Activated T-cell treated with anti-CD3 and anti-CD28 coated beads, Interleukin-2, amount 50 U/mL, for 72 hours (primary cell): ENCODE measurements at places on chromosomes 5 and 9.

DNA sequence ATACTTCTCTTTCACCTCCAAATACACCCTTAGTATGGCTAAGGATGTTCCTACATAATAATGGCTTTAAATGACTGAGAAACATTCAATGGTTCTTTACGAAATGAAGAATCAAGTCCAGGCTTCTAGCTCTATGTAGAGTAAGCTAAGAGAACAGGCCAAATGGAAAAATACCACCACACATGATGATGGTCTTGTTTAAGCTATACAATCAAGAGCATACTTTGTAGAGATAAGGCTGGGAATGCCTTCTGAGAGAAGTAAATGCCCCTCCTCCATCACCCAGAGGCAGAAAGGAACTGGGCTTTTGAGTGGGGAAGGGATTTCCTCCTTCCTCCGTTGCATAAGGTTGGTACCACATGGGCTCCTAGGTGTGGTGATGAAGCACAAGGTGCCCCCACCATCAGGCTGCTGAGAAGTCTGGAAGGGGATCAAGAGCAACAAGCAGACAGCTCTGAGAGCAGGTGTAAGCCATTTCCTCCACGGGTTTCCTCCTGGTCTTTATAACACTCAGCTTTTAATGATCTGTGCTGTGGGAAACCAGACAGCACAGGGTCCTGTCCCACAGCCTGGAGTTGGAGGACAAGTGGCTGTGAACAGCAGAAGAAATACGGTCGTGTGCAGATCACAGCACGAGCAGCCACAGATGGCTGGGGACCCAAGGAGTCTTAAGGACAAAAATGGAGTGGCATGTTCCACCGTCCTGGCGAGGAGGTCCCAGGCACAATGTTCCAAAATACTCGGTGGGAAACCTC is 396.9 kb downstream of the CTNND2 start:
- DNase-seq = no peak

- DNase-seq = no peak
Measured at GRCh38 chr9:35287987-35288632, 126.3 kb downstream of the UNC13B start.

GRCh38 chr9:94139672-94140417 is 55.6 kb downstream of the PTPDC1 start:
- DNase-seq = no peak

DNA sequence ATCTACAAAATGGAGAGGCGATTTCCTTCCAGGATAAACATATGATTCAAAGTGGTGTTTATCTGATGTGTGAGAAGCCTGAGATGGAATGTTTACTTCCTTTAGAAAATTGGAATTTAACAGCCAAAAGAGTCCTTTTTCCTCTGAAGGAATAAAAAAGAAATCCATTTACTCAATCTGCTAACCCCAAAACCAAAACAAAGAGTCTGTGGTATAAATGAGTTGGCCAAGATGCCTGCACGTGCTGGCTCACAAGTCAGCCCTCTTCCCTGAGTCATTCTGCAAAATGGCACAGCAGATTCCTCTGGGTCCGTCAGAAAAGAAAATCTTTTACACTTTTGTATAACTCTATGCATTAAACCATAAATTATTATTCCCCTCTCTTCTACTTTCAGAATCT is 60.8 kb downstream of the EBF1 start:
- no peak for DNase-seq

DNA sequence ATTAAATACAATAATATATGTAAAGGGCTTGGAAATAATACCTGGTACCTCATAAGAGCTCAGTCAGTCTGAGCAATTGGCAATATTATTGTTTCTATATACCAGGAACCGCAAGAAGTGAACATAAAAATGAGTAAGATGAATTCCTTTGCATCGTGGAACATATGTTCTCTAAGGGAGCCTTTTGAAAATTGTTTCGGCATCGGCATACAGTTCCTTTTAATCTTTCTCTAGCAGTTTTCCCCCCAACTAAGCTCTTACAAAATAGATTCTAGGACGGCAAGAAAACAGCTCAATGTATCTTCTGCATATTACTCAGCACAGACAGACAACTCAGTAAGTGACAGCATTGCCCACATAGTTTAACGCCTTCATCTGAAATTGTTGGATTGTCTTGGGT is 426.6 kb upstream of the WWC1 start:
- DNase-seq = no peak

- no peak for DNase-seq
Measured at GRCh38 chr5:116502616-116503015, 72.0 kb downstream of the SEMA6A start.

DNA sequence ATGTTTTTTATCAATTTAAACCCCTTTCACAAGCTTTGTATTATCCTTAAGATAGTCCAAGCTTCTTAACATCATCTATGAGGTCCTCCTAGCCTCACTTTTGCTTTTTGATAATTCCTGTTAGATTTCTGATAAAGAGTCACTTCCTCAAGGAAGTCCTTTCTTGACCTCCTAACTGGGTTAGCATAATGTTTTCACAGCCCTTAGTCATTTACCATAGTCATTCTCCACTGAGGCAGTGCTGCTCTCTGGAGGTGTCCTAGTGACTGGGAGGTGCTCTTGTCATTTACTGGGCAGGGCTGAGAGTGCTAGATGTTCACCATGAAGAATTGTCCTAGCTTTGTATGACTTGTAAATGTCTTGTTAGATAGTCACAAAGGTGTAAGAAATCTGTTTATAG is 26.4 kb downstream of the TNPO1 start:
- no peak for DNase-seq

DNA sequence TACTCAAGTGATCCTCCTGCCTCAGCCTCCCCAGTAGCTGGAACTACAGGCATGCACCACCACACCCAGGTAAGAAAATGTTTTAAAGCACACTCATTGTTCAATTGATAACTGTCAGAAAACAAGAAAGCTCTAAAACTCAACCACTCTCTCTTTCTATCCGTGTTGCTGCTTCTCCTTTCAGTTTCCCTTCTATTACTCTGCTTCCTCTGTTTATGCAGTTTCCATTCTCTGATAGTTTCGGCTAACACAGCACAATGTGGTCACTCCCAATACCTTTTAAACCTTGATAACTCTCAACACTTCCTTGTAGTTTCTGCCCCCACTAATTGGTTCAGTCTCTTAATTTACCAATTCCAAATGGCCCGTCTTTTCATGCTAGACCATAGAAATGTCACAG is 59.2 kb upstream of the NR4A3 start:
- no peak for DNase-seq

GRCh38 chr5:58855851-58856739 is 273.2 kb downstream of the RAB3C start:
- DNase-seq = no peak

DNA sequence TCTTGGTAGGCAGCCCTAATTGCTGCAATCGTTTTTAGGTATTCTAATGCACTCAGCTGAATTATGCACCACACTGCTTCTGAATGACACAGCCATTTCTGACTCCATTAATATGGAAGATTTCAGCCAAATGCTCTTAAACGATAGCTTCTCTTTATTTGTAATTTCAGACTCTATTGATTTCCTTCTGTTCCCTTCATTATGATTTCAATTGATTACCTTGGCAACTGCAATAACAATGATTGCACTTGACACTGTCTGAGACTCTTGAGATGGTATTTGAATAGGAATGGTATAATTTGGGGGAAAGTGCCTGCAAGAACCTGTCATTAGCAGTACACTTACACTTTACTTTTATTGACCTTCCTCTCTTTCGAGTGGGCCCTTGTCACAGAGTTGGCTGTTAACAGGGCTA is 296.1 kb upstream of the DMAC1 start:
- DNase-seq = no peak

DNA sequence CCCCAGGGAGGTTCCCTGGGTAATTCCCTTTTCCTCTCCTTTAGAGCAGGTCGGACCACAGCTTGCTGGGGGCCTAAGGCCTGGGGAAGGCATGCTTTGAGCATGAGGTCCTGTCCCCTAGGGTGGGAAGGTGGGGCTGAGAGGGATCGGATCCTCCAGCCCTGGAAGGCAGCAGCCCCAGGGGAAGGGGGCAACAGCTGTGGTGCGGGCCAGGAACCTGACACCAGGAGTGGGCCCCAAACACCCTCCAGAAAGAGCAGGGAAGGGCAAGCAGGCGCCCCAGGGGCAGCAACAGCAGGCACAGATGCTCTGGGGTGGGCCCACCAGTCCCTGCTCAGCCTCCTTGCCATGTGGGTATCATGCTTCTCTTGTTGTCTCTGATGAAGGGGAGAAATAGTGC is 3.2 kb upstream of the CORO2A start:
- no peak for DNase-seq

GRCh38 chr9:106869028-106869427 is 6.1 kb downstream of the ZNF462 start:
- no peak for DNase-seq

GRCh38 chr9:126222835-126223431 is 103.7 kb upstream of the MVB12B start:
- no peak for DNase-seq

- DNase-seq = no peak
Measured at GRCh38 chr9:136691316-136692184, 4.3 kb upstream of the AGPAT2 start.

DNA sequence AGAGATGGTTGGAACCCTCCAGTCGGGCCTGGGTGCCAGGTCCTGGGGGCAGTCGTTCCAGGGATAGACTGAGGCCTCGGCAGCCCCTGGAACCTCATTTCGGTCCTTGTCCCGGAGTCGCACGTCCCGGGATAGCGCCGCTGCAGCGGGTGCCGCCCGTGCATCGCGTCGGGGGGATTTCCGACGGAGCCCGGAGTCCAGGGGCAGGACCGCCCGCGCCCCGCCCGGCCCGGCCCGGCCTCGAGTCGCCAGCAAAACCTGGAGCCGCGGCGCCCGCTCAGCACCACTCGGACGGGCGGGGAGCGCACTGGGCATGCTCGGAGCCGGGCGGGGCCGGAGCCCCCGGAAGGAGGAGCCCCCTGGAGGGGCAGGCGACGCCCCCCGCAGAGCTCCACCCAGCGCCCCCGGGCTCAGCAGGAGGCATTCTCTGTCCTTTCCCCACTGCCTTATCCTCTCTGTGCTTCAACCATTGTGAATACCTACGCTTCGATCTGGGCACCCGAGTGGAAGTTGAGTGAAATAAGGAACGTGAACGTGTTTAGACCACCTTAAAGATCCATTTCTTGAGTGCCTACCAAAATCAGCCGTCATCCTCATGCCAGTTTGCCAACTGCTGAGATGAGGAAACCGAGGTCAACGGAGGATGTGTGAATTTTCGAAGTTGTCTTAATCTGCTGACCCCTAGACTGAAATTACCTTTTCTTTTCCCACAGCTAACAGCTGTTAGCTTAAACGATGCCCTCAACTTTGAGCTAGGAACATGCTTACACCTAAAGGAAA is 1.7 kb upstream of the PTPN3 start:
- no peak for DNase-seq

- no peak for DNase-seq
Measured at GRCh38 chr5:80240368-80240986, 15.4 kb downstream of the SERINC5 start.

DNA sequence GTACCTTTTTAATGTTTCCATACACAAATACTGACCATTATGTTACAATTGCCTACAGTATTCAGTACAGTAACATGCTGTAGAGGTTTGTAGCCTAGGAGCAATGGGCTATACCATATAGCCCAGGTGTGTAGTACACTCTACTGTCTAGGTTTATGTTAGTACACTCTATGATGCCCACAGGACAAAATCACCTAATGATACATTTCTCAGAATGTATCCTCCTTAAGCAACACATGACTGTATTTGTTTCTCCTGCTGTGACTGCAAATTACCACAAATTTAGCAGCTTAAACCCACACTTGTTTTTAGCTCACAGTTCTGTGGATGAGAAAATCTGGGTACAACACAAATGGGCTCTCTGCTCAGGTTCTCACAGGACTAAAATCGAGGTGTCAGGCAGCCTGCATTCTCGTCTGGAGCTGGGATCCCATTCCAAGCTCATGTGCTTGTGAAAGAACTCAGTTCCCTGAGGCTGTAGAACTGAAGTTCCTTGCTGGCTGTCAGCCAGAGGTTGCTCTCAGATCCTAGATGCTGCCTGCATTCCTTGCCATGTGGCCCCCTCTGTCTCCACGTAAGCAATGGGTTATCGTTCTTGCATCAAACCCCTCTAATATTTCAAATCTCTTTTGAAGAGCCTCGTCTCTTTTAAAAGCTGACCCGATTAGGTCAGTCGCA is 38.6 kb upstream of the PIK3R1 start:
- no peak for DNase-seq

- no peak for DNase-seq
Measured at GRCh38 chr5:124631874-124632550, 114.4 kb downstream of the ZNF608 start.

GRCh38 chr5:1516615-1517601 is 6.9 kb downstream of the LPCAT1 start:
- no peak for DNase-seq

DNA sequence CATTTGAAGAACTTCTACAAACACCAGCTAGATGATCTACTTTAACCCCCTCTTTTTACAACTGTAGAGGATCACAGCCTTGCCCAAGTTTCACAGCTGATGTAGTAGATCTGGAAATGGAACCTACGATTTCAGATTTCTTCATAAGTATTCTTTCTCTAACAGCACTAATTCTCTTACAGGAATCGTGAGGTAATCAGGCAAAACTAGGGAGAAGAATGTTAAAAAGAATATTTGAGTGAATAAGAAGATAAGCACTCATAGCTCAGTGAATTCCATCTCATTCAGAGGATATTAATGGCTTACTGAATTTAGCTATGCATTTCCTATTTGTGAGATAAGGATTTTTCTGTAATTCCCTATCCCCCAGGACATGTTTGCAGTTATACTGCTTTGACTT is 42.1 kb downstream of the NADK2 start:
- no peak for DNase-seq

- DNase-seq = no peak
Measured at GRCh38 chr5:173775261-173776197, 112.6 kb upstream of the CPEB4 start.

DNA sequence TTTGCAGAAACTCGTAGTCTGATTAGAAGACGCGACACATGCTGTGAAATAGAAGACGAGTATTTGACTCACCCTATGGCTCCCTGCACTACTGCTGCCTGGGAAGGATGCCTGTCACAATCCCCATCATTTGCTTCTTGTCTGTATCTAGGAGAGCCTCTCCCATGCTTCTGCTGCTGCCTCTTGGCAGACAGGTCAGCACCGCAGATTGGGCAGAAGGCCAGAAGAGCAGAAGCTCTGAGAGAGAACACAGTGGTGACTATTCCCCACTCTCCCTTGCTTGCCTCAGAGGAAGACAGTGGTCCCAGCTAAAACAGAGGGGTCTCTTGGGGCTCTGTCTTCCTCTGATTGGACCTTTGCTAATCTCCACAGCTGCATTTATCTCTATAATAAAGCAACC is 84.0 kb upstream of the SMIM32 start:
- DNase-seq = no peak

GRCh38 chr5:35587419-35587818 is 30.2 kb upstream of the SPEF2 start:
- no peak for DNase-seq
